ENCODE measurements at places on chromosomes 3 and 15.

- H3K4me3 ChIP-seq = peak overlapping the region; percentile 62
- peaks cover 96% of the 10 kb centered on the region for H3K4me1 ChIP-seq
- H3K36me3 ChIP-seq = peaks cover 20% of the 10 kb centered on the region
- H3K27me3 ChIP-seq = no peaks in the 10 kb centered on the region
These were observed 36.5 kb downstream of the TGFBR2 start for GRCh38 chr3:30642849-30643361.

DNA sequence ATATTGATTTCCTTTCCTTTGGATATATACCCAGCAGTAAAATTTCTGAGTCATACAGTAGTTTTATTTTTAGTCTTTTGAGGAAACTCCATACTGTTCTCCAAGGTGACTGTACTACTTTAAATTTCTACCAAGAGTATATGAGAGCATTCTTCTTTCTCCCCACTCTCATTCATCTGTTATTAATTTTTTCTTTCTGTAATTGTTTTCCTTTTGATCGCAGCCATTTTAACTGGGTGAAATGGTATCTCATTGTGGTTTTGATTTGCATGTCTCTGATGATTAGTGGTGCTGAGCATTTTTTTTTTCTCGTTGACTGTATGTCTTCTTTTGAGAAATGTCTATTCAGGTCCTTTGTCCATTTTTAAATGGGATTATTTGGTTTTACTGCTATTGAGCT, 18.3 kb upstream of the VGLL3 start:
- no peak for DNase-seq
- no peak overlapping the region for H3K4me3 ChIP-seq
- H3K36me3 ChIP-seq = no peaks in the 10 kb centered on the region
- no peak overlapping the region for H3K27ac ChIP-seq
- no peaks in the 10 kb centered on the region for H3K27me3 ChIP-seq

DNA sequence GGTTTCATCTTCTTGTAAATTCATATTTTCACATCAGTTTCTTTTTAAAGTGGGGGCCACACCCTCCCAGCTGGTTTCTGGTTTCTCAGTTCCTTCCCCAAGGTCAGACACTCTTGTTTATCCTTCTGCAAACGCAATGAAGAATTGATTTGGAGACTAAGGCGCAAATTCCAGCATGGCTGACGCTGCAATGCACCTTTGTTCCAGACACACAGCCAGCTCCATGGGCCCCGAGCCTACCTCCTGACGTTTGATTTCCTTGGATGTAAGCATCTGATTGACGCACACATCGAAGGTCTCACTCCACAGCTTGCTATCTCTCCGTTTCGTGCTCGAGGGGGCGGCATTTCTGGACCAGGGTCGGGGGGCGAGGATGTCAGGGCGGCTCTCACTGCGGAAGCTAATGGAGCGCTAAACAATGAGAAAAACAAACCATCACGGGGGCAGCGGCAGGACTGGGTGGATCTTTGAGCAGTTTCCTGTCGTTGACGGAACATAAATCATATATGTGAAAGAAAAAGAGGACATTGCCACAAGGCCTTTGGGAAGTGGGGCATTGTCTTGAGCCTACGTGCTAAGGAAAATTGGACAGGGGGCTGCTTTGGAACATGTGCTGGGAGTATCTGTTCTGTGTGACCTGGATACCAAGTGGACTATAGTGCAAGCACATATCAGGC, 46.9 kb downstream of the ARHGEF3 start:
- H3K4me1 ChIP-seq = peaks cover 86% of the 10 kb centered on the region
- peak overlapping the region; percentile 92 for H3K4me3 ChIP-seq
- H3K27me3 ChIP-seq = no peaks in the 10 kb centered on the region
- DNase-seq = peak; percentile 32

GRCh38 chr3:16723978-16724377, 118.8 kb upstream of the DAZL start:
- no peaks in the 10 kb centered on the region for H3K27me3 ChIP-seq
- peaks cover 7% of the 10 kb centered on the region for H3K4me1 ChIP-seq
- no peak for DNase-seq

- no peak for DNase-seq
- no peak overlapping the region for H3K4me3 ChIP-seq
- peaks cover 77% of the 10 kb centered on the region for H3K4me1 ChIP-seq
These were observed 7.2 kb downstream of the ISG20 start for GRCh38 chr15:88646088-88646405.

GRCh38 chr3:123419850-123420297, 29.0 kb downstream of the ADCY5 start:
- no peaks in the 10 kb centered on the region for H3K4me1 ChIP-seq
- no peak overlapping the region for H3K27ac ChIP-seq
- H3K4me3 ChIP-seq = no peak overlapping the region
- DNase-seq = no peak
- no peaks in the 10 kb centered on the region for H3K36me3 ChIP-seq

DNA sequence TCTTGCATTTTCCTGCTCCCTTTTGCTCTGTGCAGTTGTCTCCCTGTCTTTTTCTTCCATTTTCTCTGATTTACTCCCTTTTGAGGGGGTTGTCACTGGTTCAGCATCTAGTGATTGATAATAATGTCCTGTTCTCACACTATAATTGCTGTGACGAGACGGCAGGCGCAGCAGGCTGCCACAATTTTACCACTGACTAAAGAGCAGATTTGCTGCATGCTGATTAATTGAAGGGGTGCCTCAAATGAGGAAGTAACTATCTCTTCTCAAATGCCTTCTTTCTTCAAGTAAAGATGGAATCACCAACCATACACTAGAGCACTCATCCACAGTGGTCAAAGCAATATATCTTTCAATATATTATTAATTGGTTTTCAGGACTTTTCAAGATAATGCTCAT, 219.3 kb downstream of the CBLB start:
- no peaks in the 10 kb centered on the region for H3K36me3 ChIP-seq
- DNase-seq = no peak
- no peak overlapping the region for H3K4me3 ChIP-seq
- no peaks in the 10 kb centered on the region for H3K4me1 ChIP-seq
